NCI-H748 treated with DMSO at 0.1 percent for 48 hours (cell line): ENCODE measurements at places on chromosomes 3 and 15.

- no peak for DNase-seq
Observed at GRCh38 chr3:44132061-44132460, 109.6 kb upstream of the TOPAZ1 start.

DNA sequence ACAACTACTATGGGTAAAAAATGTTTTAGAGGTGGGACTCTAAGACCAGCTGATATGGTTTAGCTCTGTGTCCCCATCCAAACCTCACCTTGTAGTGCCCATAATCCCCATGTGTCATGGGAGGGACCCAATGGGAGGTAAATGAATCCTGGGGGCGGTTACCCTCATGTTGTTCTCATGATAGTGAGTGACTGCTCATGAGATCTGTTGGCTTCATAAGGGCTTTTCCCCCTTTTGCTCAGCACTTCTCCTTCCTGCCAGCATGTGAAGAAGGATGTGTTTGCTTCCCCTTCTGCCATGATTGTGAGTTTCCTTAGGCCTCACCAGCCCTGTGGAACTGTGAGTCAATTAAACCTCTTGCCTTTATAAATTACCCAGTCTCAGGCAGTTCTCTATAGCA, 45.7 kb downstream of the FAM98B start:
- no peak for DNase-seq

DNA sequence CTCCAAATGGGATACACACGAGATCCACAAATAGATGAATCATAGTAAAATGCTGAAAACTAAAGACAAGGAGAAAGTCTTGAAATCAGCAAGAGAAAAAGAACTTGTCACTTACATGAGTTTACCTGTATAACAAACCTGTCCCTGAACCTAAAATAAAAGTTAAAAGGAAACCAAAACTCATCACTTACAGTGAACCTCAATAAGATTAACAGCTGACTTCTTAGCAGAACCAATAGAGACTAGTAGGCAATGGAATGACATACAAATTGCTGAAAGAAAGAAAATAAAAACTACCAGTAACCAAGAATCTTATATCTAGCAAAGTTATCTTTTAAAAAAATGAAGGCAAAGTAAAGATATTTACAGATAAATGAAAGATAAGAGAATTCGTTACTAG, 27.4 kb downstream of the SEC22A start:
- DNase-seq, result no peak

- no peak for DNase-seq
Observed at GRCh38 chr3:12895391-12896062, 54.2 kb upstream of the RPL32 start.

DNA sequence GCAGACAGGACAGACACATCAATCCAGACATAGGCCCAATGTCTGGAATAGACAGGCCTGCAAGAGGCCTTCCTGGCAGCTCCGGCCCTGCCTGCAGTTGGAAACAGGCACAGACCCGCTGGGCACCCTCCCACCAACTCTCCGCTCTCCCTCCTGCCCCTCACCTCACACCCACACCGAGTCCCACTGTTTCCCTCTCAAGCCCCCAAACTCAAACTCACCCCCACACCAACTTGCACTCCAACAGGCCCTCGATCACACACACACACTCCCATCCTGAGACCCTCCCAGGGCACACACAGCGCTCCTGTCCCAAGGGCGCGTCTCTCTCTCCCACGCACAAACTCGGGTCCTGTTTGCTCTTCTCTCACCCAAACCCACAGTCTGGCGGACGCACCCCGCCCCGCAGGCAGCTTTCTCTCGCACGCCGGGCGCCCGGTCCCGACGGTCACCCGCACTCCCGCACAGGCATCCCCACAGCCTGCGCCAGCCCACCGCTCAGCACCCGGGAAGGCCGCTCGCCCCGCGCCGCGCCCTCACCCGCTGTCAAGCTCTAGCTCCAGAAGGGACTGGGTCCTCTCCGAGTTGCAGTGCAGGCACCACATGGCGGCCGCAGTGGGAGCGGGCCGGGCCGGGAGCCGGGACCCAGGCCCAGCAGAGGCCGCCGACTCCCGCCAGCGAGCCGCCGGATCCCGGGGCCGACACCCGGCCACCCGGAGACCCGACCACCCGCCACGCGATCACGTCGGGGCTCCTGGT, 106.2 kb downstream of the IQSEC1 start:
- no peak for DNase-seq

DNA sequence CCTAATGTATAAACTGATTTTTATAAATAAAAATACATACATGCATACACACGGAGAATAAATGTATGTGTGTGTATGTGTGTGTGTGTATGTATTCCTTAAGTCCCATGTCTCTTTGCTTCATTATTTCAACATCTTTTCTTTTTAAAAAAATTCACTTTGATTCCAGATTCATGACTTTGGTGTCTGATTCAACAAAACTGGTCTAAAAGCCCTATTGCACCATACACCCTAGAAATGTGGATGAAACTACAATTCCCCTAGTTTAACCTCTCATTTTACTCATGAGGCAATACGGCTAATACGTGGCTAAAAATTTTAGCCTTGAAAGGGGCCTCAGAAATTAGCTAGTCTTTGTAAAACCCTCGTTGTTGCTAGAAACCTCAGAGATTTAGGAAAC, 228.1 kb downstream of the ADAMTS9 start:
- no peak for DNase-seq

DNA sequence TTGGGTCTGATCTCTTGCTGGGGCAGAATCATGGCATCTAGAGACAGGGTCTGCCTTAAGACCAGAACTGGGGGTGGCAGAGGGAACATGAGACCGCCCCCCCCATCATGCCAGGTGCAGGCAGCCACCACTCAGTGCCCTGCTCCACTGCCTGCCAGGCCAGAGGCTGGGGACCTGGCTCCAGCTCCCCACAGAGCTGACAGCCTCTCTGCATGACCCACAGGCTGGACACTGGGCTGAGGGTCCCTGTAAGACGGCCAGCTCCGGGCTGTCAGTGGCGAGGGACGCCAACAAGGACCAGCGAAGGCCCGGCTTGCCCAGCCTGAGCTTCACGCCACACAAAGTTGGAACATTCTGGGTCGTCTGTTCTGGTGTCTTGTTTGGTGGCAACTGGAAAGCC, 145.6 kb downstream of the NSMCE3 start:
- no peak for DNase-seq

DNA sequence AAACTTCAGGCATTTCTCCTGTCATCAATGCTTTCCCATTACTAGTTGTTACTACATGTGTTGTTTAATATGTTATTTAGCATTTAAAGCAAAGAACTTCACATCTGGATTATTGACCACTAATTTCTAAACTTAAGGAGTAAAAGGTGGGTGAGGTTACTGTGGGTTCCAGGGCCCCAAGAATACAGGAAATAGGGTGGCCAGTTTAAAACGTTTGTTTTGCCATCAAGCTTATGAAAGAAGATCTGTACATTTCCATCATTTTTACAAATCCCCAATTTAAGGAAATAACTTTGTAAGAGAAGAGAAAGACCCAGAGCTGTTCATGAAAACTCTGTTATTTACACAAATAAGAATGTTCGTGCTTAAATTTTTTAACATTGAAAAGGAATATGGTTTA, 54.5 kb upstream of the ACKR4 start:
- DNase-seq, result no peak

- no peak for DNase-seq
Observed at GRCh38 chr15:94930960-94931359, 699.6 kb downstream of the MCTP2 start.

- no peak for DNase-seq
Observed at GRCh38 chr3:169748670-169749069, 16.2 kb downstream of the TERC start.

DNA sequence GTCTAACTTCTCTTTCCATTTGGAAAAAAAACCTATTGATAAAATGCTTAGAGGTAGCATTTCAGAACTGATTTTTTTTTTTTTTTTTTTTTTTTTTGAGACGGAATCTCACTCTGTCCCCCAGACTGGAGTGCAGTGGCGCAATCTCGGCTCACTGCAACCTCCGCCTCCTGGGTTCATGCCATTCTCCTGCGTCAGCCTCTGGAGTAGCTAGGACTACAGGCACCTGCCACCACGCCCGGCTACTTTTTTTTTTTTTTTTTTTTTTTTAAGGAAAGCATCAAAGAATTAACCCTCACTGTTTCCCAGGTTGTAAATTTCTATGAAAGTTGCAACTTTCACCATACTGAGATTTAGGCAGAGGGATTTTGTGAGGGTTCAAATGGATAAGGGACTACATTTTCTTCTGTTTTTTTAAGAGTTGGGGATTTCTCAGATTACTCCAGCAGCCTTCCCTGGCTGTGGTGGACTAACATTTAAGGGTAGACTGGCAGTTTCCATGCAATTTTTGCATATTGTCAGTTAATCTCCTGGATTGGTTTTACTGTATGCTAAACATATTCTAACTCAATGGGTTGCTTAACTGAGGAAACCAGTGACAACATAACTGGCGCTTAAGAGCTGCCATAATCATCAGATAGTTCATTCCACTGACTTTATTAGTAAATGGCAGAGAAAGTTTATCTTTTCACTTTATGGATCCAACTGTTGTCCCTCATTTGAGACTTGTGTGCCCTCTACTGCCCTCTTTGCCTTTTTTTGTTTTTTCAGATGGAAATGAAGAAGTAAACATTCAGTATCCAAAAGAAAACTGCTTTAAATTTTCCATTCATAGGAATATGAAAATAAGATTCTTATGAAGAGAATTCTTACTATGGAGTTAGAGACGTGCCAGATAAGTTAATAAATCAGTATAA, 93.7 kb downstream of the NPTN start:
- DNase-seq, result no peak

- DNase-seq, result no peak
Observed at GRCh38 chr3:31754575-31755278, 222.0 kb downstream of the STT3B start.

DNA sequence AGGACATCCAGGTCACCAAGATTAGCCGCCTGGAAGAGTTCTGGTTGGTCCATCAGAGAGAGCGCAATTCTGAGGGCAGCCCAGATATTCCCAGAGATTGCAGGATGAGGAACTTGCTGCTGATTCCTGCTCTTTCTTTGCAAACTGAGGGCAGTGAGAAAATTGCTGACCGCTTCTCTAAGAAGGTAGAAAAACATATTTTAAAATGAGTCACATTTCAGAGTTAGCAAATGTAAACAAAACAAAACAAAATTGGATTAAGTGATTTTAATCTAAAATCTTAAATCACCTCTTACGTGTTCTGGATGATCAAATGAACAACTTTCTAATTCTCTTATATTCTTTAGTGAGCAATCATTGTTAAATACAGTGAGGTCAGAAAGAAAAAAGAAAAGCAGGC, 149.0 kb downstream of the USP13 start:
- DNase-seq, result no peak

- DNase-seq, result no peak
Observed at GRCh38 chr15:72781631-72782030, 1.9 kb downstream of the ADPGK start.

DNA sequence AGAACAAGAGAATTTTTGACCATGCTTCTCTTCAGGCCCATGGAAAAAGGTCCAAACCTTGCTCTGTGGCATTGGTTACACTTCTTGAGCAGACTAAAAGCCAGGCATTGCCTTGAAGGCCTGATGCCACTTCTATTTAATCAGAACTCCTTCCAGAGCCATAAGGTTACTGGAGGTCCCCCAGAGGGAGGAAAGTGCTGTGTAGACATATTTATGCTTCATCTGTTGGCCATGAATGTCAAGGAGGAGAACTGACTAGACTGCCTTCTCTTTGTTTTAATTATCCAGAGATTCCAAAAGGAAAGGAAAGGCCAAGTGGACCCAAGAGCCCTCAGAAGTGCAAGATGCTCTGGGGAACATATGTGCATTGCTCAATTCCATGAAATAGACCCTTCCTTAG, 292.6 kb upstream of the NR2E3 start:
- DNase-seq, result no peak

DNA sequence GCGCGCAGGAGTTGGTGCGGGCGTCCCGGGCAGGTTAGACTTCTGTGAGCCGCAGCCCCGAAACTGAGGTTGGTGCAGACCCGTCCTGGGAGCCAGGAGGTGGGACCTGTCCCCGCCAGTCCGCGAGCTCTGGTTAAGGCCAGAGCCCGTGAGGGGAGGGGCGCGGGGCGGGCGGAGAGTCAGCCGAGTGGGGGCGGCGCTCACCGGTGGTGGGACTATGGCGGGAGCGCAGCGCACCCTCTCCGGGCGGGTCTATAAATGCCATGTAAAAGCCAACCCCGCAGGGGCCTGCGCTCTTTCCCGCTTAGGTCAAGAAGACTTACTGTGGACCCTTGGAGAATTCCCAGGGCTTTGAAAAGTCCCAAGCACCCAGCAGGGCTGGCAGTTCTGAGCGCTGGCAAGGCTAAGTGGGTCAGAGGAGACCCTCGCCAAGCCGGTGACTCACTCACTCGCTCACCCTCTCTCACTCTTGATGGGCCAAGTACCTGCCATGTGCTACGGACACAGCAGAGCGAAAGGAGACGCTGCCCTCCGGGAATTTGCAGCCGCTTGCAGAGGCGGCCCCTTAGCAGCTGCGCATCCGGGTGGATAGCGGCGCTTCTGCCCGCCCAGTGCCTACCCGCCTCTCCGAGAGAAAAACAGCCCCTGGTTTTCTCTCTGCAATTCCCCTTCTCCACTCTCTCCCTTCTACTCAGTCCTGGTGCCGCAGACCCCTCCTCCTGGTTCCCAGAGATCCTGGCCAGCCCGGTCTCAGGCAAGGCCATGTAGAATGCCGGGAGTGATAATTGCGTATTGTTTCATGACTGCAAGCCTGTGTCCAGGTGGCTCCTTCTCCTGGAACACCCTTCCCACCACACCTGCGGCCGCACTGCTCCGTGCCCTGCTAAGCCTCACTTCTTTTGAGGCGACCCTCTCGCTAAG, at the start of gene ALDH1L1:
TSS of gene ALDH1L1 (minus strand) at position 110 of the 921 bp plus-strand sequence. CDS start 19,607 bp downstream, outside the sequence.
- DNase-seq, result no peak

DNA sequence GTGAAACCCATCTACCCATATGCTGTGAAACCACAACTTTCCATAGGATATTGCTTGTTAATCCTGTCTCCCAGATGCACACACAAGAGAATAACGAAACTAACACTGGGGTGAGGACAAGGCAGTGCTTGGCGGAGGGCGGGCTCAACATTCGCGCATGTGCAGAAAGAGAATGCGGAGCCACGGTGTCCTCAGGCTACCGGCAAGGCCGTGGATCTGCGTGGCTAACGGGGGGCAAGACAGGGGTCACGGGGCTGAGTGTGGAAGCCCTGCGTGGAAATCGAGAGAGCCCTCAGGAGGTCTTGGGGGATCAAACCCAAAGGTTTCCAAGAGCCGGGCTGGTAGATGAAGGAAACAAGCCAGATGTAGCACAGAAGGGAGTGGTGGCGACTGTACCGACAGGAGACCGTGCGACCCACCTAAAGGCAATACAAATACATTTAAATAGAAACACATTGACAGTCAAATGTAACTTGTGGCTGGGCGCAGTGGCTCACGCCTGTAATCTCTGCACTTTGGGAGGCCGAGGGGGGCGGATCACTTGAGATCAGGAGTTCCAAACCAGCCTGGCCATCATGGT, 48.5 kb upstream of the TRA2B start:
- no peak for DNase-seq

DNA sequence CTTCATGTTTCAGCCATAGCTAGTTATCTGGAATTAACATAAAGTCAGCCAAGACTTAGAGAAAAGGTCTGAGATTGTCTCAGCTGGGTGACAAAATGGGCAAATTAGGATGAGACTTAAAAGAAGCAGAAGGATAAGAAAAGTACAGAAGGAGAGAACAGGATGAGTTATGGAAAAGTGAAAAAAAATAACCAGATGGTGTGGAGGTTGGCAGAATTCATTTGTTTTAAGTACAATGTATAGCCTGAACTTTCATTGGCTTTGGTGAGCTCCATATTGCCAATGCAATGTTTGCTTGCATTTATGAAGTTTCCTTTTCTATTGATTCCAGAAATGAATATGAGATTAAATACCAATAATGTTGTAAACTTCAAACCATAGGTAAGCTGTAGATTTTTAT, 447.2 kb upstream of the DPH6 start:
- no peak for DNase-seq

- DNase-seq, result no peak
Observed at GRCh38 chr3:61790411-61790810, 229.0 kb downstream of the PTPRG start.

GRCh38 chr3:50652709-50653108, 22.0 kb upstream of the DOCK3 start:
- DNase-seq, result no peak
